ENCODE measurements at places on chromosomes 6 and 20.

DNA sequence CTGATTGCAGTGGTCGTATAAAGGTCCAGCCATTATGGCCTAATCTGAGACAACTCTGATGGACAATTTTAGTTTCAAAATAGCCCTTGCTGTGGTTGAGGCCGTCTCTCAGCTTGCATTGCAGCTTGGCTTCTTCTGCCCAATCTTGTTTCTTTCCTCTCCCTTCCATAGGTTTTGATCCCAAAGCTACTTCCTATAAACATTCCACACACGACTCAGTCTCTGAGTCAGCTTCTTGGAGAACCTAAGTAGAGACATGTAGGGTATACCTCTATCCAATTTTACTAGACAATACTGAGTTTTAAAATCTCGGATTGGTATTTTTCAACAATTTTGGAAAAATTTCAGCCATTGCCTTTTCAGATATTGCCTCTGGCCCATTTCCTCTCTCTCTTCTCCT, 13.4 kb downstream of the IYD start:
- no peak for DNase-seq

DNA sequence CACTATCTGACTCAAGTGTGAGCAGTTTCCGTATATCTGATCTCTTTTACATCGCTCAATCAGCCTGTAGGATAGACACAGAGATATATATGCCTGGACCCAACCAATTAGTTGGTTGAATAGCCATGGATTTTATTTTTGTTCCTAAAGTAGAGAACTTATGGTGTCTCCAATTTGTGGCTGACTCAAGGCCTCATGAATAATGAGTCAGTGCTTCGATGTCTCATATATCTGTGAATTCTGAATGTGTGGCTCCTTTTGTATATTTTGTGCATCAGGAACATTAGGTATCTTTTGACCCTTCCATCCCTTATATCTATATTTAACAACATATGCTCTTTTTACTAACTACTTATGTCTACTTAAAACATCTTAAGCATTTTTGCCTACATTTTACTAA, 64.5 kb downstream of the OR2B2 start:
- DNase-seq: no peak

- no peak for DNase-seq
Measured at GRCh38 chr6:47298475-47298874, 11.2 kb downstream of the TNFRSF21 start.

GRCh38 chr6:56172144-56172543, 75.2 kb downstream of the COL21A1 start:
- no peak for DNase-seq

- no peak for DNase-seq
Measured at GRCh38 chr6:43331470-43331869, 22.8 kb upstream of the CRIP3 start.

DNA sequence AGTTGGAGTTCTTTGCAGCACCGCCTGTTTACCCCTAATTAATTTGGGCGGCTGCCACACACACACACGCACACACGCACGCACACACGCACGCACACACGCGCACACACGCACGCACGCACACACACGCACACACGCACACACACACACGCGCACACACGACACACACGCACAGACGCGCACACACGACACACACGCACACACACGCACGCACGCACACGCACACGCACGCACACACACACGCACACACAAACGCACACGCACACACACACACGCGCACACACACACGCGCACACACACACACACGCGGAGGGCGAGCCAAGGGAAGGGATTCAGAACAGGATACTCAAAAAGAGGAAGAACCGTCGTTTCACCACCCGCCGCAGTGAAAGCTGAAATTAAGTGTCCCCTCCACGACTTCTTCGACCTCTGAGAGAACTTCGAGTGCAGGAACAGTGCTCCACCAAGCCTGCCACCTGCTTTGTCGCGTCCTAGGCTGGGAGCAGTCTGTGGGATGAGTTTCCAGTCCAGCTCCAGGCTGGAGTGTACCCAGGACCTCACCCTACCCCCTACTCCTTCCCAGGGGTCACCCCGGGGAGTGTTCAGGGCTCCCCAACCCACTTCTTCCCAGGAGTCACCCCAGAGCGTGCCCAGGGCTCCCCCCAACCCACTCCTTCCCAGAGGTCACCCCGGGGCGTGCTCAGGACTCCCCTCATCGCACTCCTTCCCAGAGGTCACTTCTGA, 1.1 kb downstream of the RNASET2 start:
- no peak for DNase-seq

DNA sequence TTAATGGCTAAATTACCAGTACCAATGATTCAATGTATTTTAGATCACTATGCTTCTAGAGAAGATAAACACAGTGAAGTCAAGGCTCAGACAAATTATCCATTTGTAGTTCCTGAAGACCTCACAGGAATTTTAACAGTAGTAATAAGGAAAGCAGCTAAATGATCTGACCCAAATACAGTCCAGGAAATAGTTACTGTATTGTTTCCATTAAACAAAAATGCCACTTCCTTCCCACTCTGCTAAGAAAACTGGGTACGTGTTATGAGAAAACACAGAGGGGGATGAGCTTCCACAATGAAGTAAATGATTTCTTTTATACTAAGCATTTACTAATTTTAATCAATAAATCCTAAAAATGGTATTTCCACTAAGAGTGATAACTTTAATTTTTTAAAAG, 127.9 kb downstream of the CDK19 start:
- DNase-seq: no peak

DNA sequence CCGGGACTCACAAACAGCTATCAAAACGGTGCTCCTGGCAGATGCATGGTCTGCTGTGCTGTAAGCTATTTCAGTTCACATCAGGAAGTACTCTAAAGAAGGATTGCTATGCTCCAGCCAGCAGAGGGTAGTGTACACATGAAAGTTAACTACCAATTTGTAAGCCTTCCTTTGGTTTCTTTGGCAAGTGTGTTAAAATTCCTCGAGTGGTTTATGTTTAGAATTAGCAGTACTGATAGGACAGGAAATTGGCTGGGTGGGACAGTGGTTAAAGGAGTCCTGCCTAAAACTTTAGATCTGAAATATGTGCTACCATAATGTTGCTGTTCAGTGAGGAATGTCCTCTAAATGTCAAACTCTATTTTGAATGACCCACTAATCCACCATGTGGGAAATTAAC, 47.4 kb downstream of the TRMT11 start:
- DNase-seq: no peak

Measured in DMS153 (cell line).